CD4-positive, alpha-beta memory T cell (primary cell): ENCODE measurements at places on chromosomes 7 and 10. TPM values are rescaled to one million over a fixed set of nuclear protein-coding genes. Genes with fewer than 3 reads are reported as not detected.

DNA sequence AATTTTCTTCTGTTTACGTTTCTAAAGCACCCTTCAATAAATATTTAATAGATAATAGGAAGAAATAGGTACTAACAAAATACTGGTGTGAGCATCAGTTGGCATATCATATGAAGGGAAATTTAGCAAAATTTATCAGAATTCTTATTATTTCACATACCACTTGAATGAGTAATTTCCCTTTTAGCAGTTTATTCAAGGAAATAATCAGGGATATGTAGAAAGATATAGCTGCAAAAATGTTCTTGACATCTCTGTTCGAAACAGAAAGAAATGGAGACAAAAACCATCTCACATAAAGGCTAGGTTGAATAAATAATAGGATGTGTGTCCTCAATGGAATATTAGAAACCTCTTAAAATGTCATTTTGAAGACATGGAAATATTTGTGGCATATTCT, 35.8 kb upstream of the PIP4K2A start:
- H3K4me1 ChIP-seq = no peaks in the 10 kb centered on the region
- H3K27me3 ChIP-seq = no peaks in the 10 kb centered on the region
- H3K27ac ChIP-seq = no peak overlapping the region
- no peak overlapping the region for H3K4me3 ChIP-seq
- no peak for DNase-seq

DNA sequence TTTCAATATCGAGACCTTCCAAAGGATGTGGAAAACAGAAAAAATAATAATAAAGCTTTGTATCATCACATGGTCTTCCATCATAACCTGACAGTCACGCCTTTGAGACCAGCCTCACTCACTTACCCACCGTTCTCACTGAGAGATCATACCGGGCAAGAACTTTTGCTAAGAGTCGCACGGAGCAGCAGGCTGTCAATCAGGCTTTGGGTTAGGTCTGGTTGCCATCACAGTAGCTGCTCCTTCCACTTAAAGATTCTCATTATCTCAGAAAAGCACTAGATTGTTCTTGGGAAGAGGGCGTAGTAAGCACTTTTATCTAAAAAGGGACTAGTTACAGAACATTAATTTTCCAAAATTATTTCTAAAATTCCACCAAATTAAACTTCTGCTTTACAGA, 2.0 kb downstream of the RELN start:
- H3K4me1 ChIP-seq = no peaks in the 10 kb centered on the region
- no peak for DNase-seq
- no peaks in the 10 kb centered on the region for H3K36me3 ChIP-seq
- no peak overlapping the region for H3K4me3 ChIP-seq
- no peaks in the 10 kb centered on the region for H3K27me3 ChIP-seq

GRCh38 chr7:2948749-2949148, 94.9 kb downstream of the CARD11 start:
- no peak for DNase-seq
- no peak overlapping the region for H3K27ac ChIP-seq
- H3K4me1 ChIP-seq = peaks cover 9% of the 10 kb centered on the region
- no peaks in the 10 kb centered on the region for H3K27me3 ChIP-seq

- H3K27me3 ChIP-seq = no peaks in the 10 kb centered on the region
- no peaks in the 10 kb centered on the region for H3K36me3 ChIP-seq
- no peak for DNase-seq
- H3K4me1 ChIP-seq = no peaks in the 10 kb centered on the region
Measured at GRCh38 chr10:17821893-17822292, 12.7 kb downstream of the MRC1 start.

DNA sequence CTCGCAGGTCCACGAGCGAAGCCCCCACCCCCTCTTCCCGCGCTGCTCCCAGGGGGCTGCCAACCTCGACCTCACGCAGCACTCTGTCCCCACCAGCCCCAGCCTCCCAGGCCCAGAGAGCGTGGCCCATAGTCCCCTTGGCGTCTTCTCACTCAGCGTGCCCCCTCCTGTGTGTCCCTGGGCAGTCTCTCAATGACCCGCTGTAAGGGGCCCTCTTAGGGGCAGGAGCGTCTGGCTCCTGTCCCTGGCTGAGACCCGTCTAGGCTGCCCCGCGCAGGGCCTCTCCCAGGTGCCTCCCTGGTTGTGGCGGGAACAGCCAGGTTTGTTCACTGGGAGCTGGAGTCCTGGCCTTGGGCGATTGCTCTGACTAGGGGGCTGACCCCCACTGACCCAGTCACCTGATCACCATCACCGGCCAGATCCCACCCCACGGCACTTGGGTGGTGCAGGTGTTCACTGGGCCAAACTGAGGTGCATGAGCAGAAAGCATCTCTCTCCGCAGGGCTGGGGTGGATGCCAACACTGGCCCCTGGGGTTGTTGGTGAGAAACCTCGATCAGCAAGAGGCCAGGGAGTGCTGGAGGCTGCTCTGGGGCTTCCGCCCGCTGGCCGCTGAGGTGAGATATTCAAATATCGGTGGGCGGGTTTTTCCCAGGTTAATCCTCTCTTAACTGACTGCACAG, 12.6 kb upstream of the WDFY4 start:
- no peaks in the 10 kb centered on the region for H3K27me3 ChIP-seq
- no peaks in the 10 kb centered on the region for H3K4me1 ChIP-seq
- DNase-seq = no peak
- H3K27ac ChIP-seq = no peak overlapping the region
- H3K36me3 ChIP-seq = no peaks in the 10 kb centered on the region

Gene SFTPA1
- total RNA-seq = not detected

DNA sequence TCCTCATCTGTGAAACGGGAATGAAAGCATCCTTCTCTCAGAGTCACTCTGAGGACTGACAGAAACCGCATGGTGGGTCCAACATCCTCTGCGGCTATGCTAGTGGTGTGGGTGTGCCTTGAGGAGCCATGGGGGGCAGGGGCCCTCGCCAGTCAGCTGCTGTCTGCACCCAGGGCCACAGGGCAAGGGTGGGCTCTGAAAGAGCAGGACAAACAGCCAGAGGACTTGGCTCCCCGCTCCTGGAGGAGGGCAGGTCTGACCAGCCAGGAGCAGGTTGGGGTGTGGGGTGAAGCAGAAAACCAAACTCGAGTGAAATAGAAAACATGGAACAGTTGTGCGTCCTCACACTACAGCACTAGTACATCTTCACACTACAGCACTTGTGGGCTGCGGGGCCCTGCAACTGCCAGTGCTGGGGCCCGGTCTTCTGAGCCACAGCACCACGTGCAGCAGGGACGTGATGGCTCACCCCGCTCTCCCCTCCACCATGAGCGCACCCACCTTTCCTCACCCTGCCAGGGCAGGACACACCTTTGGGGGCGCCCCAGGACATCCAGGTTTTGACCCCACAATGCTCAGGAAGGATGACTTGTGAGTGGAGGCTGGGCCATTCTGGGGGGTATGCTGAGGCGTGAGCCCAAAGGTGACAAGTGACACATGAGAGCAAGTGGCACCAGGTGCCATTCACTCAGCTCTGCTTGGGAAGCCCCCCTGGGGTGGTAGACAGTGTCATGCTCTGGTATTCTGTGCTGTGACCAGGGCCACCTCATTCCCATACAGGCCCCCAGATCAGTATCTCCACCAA, 96.1 kb upstream of the RET start:
- no peaks in the 10 kb centered on the region for H3K27me3 ChIP-seq
- H3K4me1 ChIP-seq = no peaks in the 10 kb centered on the region
- no peaks in the 10 kb centered on the region for H3K36me3 ChIP-seq
- no peak for DNase-seq
